AG20443 (cell line): ENCODE measurements at places on chromosomes 11 and 22.

DNA sequence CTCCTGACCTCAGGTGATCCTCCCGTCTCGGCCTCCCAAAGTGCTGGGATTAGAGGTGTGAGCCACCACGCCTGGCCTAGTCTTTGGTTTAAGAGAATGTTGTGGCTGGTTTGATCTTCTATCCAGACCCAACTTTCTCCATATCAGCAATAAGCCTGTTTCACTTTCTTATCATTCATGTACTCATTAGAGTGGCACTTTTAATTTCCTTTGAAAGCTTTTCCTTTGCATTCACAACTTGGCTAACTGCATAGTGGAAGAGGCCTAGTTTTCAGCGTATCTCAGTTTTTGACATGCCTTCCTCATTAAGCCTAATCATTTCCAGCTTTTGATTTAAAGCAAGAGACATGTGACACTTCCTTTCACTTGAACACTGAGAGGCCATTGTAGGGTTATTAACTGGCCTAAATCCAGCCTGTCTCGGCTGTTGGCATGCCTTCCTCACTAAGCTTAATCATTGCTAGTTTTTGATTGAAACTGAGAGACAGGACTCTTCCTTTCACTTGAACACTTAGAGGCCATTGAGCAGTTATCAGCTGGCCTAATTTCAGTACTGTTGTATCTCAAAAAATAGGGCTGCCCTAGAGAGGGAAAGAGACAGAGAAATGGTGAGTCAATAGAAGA is 13.1 kb upstream of the RPL3 start:
- DNase-seq = peak; percentile 8

- no peak for DNase-seq
These were observed 24.6 kb downstream of the MB start for GRCh38 chr22:35592418-35592967.

DNA sequence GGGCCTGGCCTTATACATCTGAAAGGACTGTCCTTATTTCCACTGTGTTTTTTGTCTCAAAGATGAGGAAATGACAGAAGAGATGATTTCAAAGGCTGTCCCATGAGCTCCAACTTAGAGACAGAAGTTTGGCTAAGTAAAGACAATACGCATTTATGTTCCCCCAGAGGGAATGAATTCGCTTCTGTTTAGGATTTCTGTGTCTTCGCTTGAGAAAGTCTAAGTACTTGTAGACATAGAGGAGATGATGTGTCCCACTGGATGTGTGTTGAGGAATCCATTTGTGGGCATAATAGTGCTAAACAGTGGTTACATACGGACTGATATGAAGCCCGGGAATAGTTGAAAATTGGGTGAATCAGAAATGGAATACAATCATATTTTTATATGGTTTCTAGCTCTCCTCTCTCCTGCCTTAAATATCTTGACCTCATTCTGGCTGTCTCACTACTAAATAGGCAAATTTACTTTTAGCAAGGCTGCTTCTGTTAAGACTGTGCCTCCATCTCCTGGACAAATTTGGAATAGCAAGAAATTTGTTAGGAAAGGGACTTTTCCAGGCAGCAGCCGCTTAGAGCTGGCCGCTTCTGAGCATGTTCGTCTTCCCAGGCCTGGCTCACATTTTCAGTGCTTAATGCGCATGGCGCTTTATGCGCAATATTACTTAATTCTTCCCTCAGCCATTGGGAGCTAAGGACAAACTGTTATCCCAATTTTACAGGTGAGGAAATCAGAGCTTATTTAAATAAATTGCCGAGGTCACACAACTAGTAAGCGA is 1.9 kb upstream of the PEX26 start:
- DNase-seq = peak; percentile 85

GRCh38 chr22:37109242-37109917 is at the start of gene TMPRSS6:
Gene TMPRSS6 (minus strand): TSS chr22:37109713. CDS start chr22:37103417, 6,296 bp downstream.
- DNase-seq = no peak

- DNase-seq = no peak
These were observed 12.7 kb upstream of the OR8K1 start for GRCh38 chr11:56333156-56333555.

GRCh38 chr22:30183861-30184278 is 62.7 kb downstream of the LIF start:
- DNase-seq = no peak

DNA sequence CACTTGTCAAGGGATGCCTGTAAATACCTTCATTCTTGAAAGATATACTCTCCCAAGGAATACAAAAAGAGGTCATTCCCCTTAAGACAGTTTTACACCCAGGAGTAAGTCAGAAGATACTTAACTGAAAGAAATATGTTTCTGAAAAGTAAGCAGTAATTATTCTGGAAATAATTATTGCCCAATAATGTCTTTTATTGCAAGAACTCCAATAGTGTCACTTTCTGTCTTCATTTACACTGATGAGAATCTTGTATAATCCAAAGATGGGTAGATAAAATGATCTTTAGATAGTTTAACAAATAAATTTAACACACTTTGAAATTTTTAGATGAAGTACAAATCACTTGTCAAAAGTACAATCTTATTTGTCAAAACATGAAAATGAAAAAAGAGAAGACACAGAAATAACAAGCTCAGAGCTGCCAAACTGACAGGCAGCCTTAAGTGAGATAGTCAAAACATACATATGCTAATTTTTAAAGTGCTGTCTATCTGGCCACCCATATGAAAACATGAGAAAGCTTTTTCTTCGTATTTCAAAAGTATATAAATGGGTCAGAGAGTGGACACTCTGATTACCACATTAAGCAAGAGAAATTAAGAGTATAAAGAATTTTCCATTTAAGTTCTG is 225.1 kb downstream of the TTC28 start:
- DNase-seq = no peak

GRCh38 chr11:72971192-72971967 is 157.2 kb downstream of the ATG16L2 start:
- DNase-seq = no peak

DNA sequence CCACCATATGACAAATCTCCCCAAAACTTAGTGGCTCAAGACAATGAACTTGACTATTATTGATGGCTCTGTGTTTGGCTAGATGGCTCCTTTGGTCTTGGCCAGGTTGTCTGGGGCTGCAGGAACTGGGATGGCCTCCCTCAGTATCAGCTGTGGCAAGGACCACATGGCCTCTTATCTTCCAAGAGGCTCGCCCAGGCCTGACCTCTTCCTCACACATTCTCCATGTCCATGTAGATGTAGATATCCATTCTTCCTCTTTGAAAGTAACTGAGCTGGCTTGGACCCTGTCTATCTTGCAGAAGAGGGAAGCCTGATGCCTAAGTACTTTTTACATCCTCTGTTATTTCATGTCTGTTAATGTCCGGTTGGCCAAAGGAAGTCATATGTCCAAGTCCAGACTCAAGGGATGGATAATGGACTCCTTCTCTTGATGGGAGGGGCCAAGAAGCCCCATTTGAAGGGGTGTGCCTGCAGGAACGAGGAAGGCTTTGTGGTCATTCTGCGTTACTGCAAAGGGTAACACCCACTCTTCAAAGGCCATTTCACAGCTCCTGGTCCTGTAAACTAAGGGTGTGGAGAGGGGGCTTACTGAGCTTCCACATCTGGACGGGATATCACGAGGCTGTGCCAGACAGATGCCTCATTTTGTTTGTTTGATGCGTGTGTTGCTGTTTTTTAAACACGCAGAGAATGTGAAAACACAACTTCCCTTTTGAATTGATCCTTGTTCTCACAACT is 87.1 kb downstream of the GRIK4 start:
- DNase-seq = no peak

DNA sequence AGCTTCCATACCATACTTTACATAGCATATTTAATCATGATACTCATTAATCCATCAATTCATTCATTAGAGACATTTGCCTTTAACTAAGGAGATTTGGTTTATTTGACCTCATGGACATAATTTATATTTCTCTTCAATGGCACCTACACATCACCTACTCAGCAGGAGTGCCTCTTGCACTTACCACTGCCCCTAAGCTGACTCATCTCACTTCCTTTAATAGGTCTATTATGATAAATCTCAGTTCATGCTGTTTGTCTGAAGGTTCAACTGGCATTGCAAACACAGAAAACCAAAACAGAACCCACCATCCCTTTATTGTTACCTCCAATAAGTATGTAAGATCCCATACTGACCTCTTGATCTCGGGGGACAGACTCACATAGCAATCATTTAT is 186.7 kb downstream of the LUZP2 start:
- DNase-seq = no peak

- DNase-seq = no peak
These were observed 12.5 kb downstream of the LMO2 start for GRCh38 chr11:33879375-33879774.

- no peak for DNase-seq
These were observed 58.5 kb downstream of the STIM1 start for GRCh38 chr11:3913921-3914320.
